ENCODE measurements at places on chromosomes 3 and 15.
A peak's percentile ranks its signal among the peaks of the same experiment; 100 is the strongest.

GRCh38 chr3:11944052-11944673, 60.0 kb upstream of the SYN2 start:
- DNase-seq: no peak

DNA sequence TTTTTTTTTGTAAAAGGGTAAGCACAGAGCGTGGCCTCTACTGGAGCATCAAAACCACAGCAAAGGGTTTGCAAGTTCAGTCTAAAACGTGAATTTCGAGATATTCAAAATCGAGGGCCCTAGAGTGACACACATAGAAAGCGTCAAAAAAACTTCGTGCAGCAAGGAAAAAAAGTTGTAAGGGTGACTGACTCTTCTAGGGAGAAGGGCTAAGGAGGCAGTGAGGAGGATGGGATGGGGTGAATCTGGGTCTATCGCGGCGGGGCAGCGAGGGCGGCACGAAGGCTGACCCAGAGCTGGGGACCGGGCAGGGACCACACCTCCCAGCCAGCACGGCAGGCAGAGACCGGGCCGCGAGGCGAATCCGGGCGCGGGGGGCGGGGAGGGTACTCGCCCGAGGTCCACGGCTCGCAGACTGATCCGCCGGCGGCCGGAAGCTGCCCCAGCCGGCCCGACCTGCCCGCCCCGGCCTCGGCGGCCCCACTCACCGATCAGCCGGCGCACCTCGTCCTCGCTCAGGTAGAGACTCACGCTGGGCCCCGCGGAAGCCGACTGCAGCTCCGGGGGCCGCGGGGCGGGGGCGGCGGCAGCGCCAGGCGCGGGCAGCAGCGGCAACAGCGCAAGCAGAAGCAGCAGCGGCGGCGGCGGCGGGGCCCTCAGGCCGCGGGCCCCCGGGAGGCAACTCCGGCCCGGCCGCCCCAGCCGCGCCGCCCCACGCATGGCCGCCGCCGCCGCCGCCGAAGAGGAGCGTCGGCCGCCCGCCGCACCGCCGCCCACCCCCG, 533 bp downstream of the RYK start:
- DNase-seq: peak; percentile 62

- DNase-seq: no peak
Measured at GRCh38 chr15:67564021-67564967, 21.8 kb downstream of the MAP2K5 start.

- DNase-seq: no peak
Measured at GRCh38 chr15:41291065-41291631, 41.2 kb downstream of the OIP5 start.

GRCh38 chr3:161372321-161373260, 1.3 kb upstream of the SPTSSB start:
- DNase-seq: peak; percentile 38

GRCh38 chr3:153028381-153028780, 133.6 kb upstream of the RAP2B start:
- no peak for DNase-seq

DNA sequence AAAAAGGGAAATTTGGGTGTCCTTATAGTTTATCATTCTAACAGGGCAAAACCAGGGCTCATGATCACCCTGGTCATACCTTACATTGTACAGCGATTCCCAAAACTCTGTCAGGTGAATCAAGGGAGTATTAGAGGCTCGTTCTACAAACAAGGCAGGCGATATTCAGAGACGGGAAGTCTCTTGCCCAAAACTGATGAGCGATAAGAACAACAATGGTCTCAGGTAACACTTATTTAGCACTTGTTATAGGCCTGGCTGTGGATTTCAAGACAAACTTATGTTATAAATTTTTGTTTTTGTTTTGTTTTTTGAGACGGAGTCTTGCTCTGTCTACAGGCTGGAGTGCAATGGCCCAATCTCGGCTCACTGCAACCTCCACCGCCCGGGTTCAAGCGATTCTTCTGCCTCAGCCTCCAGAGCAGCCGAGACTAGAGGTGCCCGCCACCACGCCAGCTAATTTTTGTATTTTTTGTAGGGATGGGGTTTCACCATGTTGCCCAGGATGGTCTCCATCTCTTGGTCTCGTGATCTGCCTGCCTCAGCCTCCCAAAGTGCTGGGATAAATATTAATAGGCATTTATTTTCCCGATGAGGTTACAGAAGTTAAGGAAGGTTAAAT, 12.8 kb downstream of the BCL2L10 start:
- no peak for DNase-seq

DNA sequence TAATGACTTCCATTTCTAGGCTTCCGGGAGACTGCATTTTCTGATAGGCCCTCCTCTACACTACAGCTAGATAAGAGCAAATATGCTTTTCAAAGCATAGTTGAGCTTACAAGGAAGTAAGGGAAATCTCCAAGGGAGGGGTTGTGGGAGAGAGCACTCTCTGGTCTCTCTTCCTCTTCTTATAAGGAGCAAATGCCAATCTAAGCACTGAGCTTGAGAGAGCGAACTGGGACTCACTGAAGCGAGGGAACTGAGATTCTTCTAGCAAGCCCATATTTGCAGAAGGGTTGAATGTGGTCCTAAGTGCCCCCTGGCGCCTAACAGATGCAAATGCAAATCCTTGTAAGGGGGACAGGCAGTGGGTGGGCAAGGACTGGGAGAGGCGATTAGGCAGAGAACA, 164.8 kb downstream of the ERC2 start:
- no peak for DNase-seq

DNA sequence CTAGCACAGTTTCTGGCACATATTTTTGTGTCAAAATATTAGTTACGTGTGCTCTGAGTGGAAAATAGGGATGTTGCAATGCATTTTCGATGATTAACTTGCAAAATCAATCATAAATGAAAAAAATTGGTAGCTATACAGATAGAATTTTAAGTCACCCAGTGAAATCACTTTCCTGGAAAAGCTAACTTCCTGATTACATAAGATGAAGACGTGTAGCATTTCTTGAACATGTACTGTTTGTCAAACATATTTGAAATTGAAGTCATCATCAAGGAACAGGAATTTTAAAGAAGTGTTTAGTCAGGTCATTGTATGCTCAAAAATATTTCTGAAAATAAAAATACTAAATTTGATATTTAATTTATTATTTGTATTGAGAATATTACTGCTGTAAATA, 977.7 kb downstream of the PLOD2 start:
- no peak for DNase-seq

DNA sequence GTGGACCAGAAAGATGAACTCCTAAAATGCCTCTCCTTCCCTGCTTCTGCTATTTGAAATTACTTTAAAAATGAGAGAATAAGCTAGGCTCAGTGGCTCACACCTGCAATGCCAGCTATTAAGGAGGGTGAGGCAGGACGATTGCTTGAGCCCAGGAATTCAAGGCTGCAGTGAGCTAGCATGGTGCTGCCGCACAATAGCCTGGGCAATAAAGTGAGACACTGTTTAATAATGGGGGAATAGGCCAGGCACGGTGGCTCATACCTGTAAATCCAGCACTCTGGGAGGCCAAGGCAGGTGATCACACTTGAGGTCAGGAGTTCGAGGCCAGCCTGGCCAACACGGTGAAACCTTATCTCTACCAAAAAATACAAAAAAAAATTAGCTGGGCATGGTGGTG, 271.1 kb downstream of the FOXP1 start:
- DNase-seq: no peak

- no peak for DNase-seq
Measured at GRCh38 chr3:183212565-183212964, 40.5 kb upstream of the B3GNT5 start.

DNA sequence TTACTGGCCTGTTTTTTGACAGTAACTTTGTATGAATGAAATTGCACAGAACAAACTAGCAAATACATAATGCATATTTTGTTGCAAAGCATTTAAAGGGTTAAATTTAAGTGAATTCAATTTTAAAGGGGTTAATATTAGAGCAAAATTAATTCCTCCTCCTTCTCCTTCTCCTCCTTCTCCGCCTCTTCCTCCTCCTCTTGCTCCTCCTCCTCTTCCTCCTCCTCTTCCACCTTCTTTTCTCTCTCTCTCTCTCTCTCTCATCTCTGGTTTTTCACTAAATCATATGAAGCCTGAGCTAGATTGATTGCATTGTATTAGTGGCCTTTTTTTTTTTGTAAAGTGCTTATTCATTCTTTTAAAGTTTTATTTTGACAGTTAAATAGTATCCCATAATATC, 154.5 kb downstream of the THRB start:
- no peak for DNase-seq

DNA sequence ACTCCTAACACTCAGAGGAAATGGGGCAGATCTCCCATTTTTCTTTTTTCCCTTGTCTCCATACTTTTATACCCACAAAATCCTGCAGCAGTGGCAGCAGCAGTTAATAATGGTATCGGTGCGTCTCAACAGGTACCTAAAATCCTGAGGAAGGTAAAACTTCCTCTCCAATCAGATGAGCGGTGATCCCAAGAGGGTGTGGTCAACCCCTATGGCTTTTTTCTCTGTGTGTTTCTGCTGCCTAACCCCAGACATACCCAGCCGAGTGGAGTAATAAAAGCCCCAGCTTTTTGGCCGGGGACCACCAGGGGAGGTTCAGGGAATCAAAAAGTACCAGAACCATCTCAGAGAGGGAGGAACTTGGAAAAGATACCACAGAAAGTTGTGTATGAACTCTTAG, 9.1 kb downstream of the GK5 start:
- DNase-seq: no peak

- DNase-seq: no peak
Measured at GRCh38 chr3:40985195-40985594, 214.1 kb upstream of the CTNNB1 start.

- DNase-seq: no peak
Measured at GRCh38 chr3:45775571-45776300, 20.6 kb downstream of the SLC6A20 start.

- DNase-seq: no peak
Measured at GRCh38 chr15:68566377-68566954, 12.3 kb upstream of the CORO2B start.

DNA sequence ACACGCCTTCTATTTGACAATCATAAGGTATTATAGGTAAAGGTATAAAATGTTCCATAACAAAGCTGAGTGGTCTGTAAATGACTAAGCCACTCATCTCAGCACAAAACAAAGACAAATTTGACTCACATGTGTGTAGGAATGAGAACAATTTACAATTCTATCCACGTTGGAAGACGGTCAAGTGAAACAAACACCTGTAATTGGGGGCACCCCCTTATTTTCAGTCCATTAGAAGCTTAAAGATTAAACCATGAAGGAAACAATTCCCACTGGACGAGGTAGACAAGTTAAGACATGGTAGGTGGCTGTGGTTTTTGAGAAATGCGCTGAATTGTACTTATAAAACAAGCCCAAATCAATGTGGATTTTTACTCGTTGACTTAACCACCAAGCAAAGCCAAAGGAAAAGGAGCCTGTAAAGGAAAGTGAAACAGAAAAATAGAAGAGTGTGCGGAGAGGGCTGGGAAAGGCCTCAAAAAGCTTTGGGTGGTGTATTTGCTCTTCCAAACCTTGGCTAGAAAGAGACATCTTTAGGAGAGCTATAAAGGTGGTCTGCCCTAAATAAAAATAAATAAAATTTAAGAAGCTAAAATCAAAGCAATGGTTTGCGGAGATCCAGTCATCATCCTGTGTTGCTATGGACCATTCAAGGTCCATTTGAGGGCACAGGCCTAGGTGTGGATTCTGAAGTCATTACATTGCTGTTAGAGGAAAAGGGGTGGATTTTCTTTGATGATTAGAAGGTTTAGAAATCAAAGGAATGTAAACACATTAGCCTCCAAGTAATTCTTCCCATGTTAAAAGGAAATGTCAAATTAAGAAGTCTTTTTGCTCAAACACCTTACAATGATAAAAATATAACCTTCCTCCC, 135.0 kb downstream of the TFG start:
- DNase-seq: no peak

GRCh38 chr3:122745369-122746021, 48.1 kb downstream of the HSPBAP1 start:
- no peak for DNase-seq

GRCh38 chr15:63381301-63382204, at the start of gene CA12:
Gene CA12 (minus strand): TSS chr15:63381846. CDS start chr15:63381720, 126 bp downstream.
- DNase-seq: no peak

GRCh38 chr15:57865294-57865693, 158.8 kb downstream of the POLR2M start:
- no peak for DNase-seq

DNA sequence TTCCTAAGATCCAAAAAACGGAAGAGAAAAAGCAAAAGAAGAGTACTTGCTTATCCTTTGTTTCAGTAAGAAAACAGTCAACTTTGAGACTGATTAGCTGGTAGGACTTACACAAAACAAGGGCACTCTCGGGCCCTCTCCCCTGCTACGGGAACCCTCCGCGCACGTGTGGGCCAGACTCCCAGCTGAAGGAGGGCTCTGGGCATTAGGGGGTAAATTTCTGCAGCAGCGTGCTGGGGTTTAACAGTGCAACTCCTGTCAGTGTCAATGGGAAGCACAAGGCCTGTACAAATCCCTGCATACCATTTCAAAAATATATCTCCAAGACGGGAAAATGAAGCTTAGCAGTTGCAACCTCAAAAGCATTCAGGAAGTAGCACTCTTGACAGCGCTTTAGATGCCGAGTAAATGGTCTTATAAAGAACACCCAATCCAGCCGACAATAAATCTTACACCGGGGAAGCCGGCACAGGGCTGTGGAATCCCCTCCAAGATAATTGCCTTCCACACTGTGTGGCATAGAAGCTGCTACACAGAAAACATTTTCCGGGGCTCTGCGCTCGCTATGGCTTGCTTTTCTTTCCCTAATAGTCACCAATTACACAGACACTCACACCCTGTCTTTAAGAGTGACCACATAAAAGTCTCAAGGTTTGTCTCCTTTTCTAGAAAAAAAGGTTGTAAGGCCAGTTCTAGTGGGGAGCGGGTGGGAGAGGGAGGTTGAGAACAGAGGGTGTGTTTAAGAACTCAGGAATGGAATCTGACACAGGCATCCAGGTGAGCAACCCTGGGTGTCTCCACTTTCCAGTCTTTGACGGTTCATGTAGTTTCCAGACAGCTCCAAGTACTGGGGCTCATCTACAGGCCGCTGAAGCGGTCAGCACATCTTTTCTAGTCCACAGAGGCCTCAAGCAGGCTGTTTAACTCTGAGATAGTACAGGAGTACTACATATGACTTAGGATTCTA, 512.7 kb downstream of the FOXP1 start:
- no peak for DNase-seq

DNA sequence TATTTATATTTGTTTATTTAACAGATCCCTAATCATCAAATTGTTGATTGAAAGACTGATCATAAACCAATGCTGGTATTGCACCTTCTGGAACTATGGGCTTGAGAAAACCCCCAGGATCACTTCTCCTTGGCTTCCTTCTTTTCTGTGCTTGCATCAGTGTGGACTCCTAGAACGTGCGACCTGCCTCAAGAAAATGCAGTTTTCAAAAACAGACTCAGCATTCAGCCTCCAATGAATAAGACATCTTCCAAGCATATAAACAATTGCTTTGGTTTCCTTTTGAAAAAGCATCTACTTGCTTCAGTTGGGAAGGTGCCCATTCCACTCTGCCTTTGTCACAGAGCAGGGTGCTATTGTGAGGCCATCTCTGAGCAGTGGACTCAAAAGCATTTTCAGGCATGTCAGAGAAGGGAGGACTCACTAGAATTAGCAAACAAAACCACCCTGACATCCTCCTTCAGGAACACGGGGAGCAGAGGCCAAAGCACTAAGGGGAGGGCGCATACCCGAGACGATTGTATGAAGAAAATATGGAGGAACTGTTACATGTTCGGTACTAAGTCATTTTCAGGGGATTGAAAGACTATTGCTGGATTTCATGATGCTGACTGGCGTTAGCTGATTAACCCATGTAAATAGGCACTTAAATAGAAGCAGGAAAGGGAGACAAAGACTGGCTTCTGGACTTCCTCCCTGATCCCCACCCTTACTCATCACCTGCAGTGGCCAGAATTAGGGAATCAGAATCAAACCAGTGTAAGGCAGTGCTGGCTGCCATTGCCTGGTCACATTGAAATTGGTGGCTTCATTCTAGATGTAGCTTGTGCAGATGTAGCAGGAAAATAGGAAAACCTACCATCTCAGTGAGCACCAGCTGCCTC, 14.7 kb downstream of the THBS1 start:
- DNase-seq: no peak

Measured in CD4-positive, alpha-beta memory T cell (primary cell).